ENCODE measurements at places on chromosomes 11 and 22.

GRCh38 chr11:27553186-27553585 lies 46.6 kb upstream of the LIN7C start:
- DNase-seq: no peak

GRCh38 chr11:131871006-131871405 lies 500.6 kb downstream of the NTM start:
- DNase-seq: no peak

DNA sequence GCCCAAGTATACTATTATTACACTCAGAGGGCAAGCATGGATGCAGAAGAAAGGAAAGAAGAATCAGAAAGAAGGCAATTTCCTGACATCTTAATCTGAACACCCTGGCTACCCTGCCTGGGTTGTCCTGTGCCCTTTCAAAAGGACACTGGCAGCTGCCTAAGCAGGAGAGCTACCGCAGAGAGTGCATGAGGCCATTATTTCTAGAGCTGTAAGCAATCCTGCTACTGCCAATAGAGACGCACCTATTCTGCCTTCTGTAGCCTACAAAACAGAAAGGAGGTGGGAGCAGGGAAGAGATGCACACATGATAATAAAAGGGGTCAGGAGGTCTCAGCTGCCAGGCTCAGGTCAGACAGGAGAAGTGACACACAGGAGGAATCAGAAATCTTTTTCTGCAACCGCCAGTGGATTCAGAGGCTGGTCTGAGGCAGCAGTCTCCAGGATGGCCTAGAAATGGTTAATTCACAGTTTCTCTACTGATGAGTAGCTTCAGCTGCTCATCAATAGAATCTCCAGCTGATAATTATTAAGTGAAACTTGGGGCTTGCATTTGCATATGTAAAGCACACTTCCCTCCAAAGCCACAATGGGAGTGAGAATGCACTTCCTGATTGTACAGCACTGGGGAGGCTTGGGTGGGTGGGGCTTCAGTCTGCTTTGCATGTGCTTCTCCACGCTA lies 253.9 kb downstream of the LARGE1 start:
- no peak for DNase-seq

GRCh38 chr22:20580611-20581502 lies 73.4 kb downstream of the MED15 start:
- no peak for DNase-seq

DNA sequence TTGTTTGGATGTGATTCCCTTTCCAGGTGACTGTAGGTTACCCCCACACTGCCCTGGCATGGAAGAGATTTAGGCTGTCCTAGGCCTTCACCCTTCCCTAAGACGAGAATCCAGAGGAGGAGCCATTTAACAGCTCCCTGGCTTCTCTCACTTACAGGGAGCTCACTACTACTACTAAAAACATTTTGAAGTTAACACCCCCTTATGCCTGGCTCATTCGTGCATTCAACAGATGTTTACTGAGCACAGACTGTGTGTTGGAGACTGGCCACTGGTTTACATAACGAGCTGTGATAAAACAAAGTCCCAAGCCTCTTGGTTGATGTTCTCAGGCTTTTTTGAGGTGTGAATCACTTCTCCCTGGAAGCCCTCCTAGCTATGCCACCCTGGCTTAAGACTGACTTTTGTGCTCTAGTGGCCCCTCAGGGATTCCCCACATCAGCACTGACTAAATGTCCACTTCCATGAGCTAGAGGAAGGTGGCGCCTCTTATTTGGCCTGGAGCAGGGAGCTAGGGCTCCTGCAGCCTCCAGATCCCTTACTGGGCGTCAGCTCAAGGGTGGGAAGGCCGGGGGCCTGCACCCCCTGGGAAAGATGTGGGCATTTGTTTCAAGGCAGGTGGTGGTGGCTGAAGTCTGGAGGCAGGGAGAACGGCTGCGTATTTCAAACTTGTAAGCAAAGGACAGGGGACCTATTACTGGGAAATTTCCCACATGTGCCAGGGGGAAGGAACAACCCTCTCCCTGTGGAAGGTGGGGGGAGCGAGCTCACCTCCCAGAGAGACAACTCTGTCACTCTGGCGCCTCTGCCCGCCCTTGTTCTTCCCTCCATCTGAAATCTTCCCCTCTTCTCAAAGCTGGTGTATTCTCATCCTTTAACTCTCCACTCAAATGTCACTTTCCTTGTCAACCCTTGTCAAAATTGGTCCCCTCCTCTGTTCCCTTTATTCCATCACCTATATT lies 19.4 kb upstream of the MALAT1 start:
- DNase-seq: no peak

- DNase-seq: no peak
Measured at GRCh38 chr22:17198170-17199002, 20.8 kb downstream of the ADA2 start.

DNA sequence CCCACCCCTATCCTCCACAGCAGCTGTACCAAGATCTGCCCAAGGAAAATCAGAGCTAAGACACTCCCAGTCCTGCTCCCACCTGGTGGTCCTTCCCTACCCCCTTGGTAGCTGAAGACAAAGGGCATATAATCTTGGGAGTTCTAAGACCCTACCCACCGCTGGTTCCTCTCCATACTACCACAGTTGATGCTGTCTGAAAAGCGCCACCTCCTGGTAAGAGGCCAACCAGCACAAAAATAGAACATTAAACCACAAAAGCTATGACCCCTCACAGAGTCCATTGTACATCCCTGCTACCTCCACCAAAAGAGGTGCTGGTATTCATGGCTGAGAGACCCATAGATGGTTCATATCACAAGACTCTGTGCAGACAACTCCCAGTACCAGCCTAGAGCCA lies 161.5 kb upstream of the ARHGAP42 start:
- DNase-seq: no peak

DNA sequence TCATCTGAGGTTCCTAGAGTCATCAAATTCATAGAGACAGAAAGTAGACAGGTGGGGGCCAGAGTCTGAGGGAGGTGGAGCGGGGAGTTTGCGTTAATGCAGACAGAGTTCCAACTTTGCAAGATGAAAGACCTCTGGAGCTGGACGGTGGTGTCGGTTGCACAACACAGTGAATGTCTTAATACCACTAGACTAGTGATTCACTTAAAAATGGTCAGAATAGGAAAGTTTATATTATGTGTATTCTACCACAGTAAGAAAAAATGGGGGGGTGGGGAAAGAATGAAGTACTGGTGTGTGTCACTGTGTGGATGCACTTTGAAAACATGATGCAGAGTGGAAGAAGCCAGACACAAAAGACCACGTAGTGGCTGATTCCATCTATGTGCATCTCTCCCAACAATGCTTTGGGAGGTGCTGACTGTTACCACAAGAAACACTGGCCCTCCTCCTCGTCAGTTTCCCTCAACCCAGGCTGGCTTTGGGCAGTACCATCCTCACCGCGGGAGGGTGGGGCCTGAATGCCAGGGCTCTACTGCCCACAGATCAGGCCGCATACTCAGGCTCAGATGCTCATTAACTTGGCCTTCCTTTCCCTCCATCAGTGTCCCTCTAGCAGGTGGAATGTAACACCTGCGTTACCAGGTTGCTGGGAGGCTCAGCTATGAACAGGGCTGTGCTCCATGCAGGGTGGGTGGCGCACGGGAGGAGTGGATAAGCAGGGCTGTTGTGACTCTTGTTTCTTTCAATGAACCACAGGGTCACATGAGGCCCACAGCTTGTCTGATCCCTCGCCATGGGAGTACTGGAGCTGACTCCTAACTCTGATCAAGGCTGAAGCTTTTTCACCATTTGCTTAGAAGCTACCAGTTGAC lies 297.0 kb downstream of the CTTN start:
- DNase-seq: no peak

DNA sequence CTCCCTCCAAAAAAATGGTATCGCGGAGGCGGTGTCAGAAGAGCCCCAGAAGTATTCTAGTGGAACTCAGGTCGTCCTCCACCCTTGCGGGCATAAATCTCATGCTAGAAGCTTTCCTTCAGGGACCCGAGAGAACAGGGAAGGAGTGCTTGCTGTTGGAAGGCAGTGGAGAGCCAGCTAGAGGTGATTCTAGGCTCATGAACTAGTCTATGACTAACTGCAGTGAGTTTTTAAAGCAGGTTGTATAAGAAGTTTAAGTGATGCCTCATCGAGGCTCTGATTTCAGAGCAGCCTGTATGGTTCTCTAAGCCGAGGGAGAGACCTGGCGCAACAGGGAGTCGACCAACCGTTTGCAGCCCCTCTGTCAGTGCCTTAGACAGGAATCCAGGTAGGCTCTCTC lies 85.7 kb downstream of the TBC1D22A start:
- no peak for DNase-seq

DNA sequence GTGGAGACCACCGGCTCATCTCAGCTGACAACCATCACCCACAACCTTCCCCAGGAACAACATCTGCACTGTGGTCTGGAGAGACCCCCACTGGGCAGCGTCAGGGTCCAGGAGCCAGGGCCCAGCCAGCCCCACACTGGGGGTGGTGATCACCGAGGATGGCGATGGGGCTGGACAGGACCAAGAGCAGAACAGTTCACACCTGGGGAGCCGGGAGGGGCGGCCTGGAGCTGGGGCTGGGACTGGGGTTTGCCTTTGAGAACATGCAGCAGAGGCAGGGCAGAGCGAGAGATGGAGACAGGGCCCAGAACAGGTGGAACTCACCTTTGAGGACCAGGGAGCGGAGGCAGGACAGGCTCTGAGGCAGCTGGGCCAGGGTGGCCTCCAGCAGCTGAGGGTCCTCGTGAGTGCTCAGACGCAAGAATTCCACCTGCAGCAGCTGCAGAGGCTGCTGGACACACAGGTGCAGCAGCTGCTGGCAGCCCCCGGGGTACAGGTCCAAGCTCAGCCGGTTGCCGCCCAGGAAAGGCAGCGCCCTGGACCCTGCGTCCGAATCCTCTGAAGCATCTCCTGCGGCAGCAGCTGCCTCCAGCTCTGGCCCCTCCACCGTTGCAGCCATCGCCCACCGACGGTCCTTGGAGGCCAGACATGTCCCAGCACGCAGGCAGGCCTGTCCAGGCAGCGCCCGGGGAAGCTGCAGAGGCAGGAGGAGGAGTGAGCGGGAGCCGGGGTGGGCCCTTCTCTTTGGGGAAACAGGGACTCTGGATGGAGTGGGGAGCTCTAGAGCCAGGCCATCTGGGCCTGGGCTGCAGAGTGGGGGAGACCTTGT lies 1.0 kb downstream of the PIDD1 start:
- no peak for DNase-seq

GRCh38 chr11:122775675-122776271 lies 62.5 kb upstream of the CRTAM start:
- no peak for DNase-seq

DNA sequence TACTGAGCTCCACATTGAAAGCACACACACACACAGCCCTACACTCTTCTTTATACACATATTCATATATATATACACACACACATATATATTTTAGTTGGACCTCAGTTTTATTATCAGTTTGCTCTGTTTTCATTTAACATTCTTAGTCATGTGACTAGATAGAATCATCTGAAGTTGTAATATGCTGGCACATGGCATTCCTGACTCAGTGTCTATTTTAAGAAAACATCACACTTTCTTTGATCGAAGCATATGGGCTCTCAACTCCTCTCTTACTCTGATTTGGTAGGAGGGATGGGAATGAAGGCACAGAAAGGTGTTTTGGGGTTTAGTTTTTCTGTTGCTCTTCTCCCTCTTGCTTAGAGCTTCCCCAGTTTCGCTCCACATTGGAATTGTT lies 24.8 kb downstream of the AMOTL1 start:
- DNase-seq: no peak

DNA sequence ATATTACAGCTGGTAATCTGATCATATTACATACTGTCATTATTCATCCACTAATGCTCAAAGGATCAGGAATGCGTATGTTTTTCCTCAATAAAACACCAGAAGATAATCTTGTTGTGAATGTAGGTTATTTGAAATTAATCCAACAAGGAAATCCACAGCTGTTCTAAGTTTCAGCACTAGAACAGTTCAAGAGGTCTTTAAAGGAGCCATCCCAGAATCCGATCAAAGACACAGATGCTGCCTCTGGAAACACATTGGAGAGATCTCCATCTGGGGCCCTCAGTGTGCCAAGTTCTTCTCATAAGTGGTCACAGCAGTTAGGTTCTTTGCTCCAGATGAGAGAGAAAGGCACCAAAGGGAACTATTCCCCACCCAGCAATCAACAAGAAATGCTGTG lies 1955.1 kb upstream of the RAG2 start:
- DNase-seq: no peak

- DNase-seq: no peak
Measured at GRCh38 chr22:44676441-44677352, 25.3 kb upstream of the PRR5 start.

DNA sequence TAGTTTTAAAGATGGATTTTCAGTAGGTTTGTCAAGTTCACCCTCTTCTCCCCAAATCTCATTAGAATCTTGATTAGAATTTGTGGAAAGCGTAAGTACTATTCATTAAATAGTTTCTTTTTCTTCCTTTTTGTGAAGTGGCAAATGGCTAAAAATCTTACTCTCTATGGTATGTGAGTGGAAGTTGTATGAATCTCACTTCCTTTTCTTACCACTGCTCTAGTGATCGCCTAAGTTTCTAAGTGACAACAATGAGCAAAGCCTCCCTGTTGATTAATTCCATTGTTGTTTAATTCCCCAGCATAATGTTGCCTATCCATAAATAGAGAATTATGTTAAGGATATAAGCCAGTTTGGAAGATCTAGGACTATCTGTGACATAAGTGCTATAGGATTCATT lies 82.7 kb downstream of the PGR start:
- no peak for DNase-seq

DNA sequence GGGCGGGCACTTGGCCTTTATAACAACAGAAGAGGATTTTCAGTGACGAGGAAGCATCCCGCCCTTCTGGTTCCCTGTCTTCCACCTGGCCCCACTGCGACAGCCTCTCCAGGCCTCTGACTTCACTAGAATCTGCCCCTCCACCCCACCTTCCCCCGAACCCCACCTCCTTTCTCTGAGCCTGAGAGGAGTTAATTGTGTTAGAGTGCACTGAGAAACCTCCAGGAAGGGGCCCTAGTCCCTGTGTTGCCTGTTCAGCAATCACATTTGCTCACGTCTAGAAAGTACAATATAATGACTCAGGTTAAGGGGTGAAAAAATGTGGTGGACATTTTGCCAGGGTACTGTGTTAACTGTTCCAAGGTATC lies 38.8 kb downstream of the PTPRJ start:
- DNase-seq: no peak

DNA sequence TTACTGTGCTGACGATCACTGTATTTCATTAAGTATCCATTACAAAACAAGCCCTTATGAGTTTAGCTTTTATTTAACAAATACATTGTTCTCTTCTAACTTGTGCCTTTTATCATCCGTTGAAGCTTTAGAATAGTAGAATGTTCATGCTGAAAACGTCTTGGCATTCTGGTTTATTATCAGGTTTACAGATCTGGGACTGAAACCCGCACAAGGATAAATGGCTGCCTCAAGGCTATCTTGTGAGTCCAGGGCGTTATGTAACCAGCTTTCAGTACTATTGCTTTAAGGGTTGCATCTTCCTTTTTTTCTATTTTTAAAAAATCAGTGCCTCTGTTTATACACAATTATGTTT lies 66.6 kb upstream of the PRODH start:
- no peak for DNase-seq

DNA sequence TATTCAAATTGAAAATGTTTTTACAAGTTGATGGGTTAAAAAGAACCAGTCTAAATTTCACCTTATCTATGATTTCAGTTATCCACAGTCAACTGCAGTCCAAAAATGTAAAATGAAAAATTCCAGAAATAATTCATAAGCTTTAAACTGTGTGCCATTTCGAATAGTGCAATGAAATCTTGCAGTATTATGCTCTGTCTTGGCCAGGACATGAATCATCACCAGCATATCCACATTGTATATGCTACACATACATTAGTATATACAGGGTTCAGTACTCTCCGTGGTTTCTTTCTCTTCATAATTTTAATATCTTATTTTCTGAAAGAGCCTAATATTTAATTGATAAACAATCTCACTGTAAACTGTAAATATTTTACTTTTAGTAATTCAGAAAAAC lies 45.9 kb downstream of the ARHGAP32 start:
- no peak for DNase-seq

Data from left renal pelvis (tissue), 4 donors.